Head of caudate nucleus (tissue), 42 donors: ENCODE measurements at places on chromosomes 12 and 14.

DNA sequence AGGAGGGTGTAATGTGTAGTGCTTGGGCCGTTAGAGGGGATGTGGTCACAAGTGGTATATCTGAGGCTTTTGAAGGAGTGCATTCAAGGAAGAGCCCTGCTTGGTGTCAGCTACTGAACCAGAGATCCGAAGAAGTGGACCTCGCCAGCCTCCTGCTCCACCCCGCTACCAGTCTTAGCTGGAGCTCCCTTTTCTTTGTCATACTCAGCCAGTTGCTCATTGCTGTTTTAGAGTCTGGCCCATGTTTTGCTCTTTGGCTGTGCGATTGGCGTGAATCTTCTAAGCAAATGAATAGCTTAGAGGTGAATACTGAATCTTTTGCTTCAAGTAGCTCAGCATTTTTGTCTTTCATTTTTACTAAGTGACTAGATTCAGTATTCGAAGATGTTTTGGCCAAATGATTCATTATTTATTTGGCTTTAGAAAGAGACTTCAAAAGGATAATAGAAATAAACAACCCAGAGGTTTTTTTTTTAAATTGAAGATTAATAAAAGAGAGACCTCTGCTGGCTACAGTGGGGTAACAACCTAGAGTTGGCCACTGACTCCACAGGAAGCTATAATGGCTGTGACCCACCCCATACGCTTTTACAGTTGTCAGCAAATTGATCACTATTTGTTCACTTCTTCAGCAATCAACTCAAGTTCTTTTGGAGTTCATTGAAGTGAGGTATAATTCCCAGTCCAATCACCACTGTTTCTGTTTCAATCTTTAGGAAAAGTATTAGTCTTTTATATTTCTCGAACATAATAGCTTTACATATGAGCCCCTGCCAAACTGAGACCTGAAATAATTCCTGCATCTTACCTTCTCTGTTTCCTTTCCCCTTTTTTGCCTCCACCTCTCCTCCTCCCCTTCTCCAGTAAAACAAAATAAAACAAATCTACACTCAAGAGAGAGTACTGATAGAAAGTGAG lies 19.9 kb downstream of the CDKN1B start:
- DNase-seq = peak; percentile 55

- DNase-seq = no peak
Observed at GRCh38 chr12:4118017-4118510, 155.5 kb upstream of the CCND2 start.

- no peak for DNase-seq
Observed at GRCh38 chr14:103949131-103949790, 6.9 kb upstream of the RD3L start.

DNA sequence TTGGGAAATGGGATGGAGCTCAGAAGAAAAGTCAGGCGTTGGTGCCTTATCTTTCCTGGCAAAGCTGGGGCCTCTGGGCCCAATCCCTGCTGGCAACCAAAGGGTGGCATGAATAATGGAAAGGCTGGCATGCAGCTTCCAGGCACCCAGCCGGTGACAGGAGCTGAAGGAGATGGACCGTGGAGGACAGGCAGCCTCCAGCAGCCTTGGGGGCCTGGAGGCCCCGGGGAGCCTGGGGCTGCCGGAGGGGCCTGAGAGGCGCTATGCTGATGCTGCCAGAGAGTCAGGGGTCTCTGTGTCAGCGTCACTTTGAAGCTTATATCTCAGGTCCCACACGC lies 38.2 kb upstream of the EML1 start:
- no peak for DNase-seq

DNA sequence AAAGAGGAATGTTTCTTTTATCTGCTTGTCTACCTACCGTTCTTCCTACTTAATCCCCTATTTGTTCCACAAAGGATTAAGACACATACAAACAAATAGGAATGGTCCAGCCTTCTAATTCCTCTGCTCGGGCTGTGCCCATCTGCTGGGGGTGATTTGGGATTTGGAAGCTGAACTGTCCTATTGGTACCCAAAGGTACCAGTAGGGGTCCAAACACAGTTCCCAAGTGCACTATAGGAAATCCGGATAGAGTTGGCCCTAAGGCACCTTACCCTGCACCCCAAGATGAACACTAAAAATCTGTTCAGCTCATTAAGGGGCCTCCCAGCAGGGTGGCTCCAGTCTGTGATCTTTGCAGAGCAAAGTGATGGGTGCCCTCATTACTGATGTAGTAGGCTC lies 566.9 kb downstream of the NRXN3 start:
- no peak for DNase-seq

DNA sequence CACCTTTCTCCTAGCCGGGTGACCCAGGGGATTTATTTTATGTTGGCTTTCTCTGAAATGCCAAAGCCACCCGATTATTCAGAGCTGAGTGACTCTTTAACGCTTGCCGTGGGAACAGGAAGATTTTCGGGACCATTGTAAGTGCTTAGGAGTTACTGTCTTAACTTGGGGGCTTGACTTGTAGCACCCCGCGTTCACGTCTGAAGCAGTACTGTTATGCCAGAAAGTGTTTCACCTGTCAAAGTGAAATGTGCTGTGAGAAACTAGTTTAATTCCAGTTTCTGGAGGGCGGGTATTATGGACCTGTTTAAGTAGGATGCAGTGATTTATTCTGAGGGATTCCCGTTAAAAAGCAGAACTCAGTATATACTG lies 218 bp downstream of the LYSET start:
- DNase-seq = no peak

GRCh38 chr12:116354950-116355783 lies 77.7 kb upstream of the MED13L start:
- DNase-seq = no peak

- DNase-seq = no peak
Observed at GRCh38 chr14:104286496-104286895, 148.1 kb downstream of the KIF26A start.

- DNase-seq = no peak
Observed at GRCh38 chr14:100684154-100684553, 42.5 kb upstream of the DLK1 start.

DNA sequence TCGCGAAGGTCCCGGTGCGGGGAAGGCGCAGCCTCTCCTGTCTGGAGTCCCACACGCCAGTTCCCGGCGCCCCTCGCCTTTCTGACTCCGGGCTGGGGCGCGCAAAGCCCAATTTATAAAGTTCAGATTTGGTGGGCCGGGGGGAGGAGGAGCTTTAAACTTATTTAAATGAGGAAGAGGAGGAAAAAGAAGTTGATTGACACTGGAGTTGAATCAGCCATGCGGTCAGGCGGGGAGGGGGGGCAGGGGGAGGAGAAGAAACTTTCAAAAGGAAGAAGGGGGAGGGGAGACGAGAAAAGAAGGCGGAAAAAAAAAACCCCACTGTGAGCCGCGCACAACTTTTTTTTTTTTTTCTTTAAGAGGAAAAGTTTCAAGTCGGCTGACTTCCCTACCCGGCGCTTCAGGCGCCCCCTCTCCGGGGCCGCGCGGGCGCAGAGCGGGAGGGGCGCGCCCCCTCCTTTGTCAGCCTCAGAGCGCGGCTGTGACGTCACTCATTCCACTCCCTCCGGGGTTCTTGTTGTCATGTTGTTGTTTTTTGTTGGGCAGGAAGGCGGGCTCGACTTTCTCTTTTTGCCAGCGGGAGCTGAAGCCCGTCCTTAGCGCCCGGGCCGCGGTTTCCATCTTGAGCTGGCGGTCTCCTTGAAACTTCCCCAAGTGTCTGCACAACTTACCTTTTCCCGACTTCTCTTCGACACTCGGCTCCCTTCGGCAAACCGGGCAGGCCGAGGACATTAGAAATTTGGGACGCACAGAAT lies at the start of gene ZFP36L1:
TSS of gene ZFP36L1 (minus strand) at position 89 of the 755 bp plus-strand sequence. CDS start 129 bp downstream, outside the sequence.
- peak; percentile 75 for DNase-seq

DNA sequence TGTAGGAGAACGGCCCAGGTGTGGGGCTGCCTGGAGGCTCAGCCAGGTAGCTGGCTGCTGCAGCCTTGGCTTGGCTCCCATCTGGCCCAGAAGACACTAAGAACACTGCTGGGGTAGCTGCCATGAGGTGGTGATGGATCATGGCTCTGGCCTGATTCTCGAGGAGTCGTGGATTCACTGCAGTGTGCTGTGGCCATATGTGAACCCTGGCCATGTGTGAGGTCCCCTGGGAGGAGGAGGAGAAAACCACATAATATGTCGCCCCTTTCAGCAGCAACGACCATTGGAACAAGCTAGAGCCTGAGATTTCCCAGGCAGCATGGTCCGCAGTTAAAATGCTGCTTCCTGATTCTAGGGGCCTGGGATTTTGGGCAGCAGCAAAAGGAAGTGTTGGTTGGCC lies 4.0 kb upstream of the PRMT8 start:
- DNase-seq = no peak

- DNase-seq = no peak
Observed at GRCh38 chr12:56929780-56930179, 4.4 kb downstream of the SDR9C7 start.

DNA sequence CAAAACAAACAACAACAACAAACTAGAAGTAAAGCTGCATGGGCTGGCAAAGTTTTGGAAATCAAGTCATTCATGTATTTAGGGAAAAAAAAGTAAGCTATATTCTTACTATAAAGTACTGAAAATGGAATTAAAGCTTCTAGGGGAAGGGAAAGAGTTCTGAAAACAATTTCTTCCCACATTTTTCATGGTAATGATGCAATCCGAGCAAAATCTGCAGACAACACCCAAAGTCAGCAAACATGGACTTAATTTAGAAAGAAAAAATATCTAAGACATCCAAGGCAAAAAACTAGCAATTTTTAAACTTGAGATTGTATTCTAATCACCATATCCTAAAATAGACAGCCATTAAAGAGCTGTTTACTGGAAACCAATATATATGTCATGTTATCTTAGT lies 86.3 kb downstream of the LRP6 start:
- DNase-seq = no peak

DNA sequence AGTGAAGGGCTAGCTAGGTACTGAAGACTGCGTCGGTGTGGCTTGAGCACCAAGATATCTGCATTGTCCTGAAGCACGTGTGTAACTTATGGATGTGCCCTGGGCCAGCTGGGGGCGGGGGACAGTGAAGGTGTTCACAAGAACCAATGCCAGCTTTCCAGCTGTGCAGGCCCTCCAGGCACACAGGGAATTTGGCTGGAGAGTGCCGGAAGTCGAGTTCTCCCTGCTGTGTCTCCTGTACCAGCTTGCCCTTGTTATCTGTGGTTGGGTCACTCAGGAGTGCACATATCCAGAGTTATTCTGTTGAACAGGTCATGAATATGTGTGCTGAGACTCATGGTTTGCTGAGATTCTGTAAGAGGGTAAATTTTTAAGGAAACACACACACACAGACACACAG lies 75.9 kb upstream of the CRY1 start:
- no peak for DNase-seq

DNA sequence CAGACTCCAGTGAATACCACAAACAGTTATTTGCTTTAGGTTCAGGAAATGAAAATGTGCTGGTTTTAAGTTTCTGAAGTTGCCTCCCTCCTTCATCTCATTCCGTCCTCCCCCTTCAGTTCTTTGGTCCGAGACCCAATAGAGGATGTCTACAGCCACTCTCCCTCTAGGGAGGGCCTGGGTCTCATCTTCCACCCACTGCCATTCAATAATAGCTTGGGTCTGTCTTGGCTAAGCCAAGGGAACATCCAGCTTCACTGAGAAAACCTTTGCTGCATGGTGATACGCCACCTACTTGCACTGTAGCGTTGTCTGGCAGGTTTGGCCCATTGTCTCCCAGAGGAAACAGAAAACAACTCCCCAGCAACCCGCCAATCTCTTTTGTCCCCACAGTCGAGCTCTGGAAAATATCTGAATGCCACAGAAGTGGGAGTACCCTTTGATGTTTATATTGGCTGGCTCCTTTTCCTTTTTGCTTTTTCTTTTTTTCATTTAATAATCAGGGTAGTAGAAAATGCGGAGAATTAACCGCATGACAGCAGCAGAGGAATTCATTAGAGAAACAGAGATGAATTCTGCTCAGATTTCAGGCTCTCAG lies 380.1 kb downstream of the RAD51B start:
- no peak for DNase-seq

GRCh38 chr12:49809381-49809905 lies 18.8 kb downstream of the NCKAP5L start:
- DNase-seq = no peak

DNA sequence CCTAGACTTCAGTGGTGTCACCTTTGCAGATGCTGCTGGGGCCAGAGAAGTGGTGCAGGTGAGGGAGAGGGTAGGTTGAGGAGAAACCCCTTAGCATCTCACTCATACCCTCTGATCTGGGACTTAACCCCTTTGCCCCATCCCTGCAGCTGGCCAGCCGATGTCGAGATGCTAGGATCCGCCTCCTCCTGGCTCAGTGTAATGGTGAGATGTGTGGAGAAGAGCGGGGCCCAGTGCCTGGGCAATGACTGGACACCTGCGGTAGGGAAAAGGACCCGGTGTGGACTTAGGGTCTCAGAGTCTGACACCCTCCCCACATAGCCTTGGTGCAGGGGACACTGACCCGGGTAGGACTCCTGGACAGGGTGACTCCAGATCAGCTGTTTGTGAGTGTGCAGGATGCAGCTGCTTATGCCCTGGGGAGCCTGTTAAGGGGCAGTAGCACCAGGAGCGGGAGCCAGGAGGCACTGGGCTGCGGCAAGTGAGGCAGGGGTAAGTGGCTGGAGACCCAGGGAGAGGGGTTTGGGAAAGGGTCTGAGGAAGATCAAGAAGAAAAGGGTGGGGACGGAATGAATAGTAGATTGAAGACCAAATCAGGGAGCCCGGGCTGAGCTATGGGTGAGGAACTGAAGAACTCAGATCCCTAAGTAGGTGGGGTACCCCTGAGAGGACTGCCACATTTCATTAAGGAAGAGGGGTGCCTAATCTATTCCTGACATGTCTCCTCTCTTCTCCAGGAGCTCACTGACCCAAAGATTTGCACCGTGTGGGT lies 7.6 kb downstream of the B4GALNT1 start:
- DNase-seq = no peak

DNA sequence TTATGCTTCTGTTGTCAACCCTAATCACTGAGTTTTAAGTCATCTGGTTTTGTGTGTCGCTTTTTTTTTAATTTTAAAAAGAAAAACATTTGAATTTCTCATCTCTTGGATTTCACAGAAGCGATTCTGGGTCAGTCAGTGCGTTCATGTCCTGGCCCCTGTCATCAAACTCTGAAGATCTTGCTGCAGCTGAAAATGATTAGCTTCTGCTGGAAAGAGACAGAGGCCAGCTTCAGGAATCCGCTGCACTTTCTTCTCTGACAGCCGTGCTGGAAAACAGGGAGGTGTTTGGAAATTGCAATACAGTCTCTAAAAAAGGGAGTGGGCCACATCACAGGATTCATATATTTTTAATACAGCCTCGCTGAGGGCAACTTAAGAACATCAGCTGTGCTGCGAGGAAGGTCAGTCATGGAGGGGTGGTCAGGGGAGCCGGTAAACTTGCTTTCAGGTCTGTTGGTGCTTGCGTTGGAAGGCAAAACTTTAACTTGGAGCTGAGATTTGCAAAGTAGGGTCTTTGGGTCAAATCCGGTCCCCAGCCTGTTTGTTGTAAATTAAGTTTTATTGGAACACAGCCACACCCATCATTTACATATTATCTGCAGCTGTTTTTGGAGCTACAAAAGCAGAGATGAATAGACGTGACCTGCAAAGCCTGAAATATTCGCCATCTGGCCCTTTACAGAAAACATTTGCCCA lies 190.8 kb downstream of the AACS start:
- no peak for DNase-seq

- DNase-seq = no peak
Observed at GRCh38 chr12:51938726-51939125, 12.8 kb upstream of the ACVR1B start.

- no peak for DNase-seq
Observed at GRCh38 chr14:80152166-80152565, 59.1 kb downstream of the DIO2 start.
